ENCODE measurements at places on chromosomes 2 and 18.

DNA sequence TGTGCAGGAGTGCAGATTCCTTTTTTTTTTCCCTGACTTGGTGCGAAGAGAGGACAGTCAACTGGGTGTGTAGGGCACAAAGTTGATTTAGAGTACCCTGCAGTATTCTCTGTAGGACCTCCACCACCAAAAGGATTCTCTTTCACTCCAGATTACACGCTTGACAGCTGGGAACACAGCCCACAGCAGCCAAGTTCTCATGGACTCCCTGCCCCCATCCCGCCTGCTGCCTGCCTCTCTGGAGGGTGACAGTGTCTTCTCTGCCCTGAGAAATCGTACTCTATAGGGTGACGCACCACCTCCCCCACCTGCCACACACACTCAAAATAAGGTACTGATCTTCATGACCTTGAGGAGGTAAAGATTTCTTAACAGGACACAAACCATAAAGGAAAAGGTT lies 26.6 kb upstream of the IHH start:
- no peak for DNase-seq

DNA sequence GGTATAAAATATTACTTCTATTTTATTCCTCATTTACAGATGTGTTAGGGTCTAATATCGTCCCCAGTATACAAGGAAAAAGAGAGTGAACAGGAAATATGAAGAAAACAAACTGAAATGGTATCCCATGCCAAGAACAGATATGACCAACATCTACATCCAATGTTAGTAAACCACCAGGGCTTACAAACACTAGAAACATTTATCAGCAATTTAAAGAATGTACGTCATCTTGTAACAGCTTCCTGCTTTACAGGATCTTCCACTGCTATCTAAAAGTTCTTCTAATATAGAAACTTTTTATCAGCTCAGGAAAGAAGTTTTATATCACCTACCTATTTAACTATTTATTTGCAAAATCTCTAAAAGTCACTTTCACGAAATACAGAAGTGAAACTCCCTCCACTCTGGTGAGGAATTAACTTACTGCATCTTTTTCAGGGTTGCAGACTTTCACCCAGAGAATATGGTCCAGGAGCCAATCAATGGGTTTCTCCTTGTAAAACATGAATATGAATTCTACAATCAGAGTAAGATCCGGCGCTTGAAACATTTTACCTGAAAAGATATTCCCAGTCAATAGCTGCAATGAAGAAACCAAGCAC lies 35.2 kb downstream of the UNC50 start:
- peak; percentile 28 for DNase-seq

DNA sequence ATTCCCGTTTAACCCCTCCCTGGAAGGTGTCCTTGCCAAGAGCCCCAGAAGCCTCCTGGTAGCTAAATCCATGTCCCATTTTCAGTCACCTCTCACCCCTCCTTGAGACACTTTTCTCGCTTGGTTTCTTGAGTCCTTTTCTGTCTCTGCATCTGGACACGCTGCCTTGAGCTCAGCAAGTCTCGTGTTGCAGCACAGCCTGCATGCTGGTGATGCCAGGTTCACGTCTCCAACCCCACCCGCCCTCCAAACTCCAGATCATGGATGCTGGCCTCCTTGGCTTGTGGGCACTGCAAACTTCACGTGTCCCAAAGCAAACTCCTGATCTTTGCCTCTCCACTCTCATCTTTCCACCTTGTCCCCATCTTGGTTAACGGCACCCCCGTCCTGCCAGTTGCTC lies 39.3 kb downstream of the CENPO start:
- DNase-seq: no peak

- peak; percentile 12 for DNase-seq
These were observed 8.5 kb downstream of the PDK1 start for GRCh38 chr2:172564376-172564775.

DNA sequence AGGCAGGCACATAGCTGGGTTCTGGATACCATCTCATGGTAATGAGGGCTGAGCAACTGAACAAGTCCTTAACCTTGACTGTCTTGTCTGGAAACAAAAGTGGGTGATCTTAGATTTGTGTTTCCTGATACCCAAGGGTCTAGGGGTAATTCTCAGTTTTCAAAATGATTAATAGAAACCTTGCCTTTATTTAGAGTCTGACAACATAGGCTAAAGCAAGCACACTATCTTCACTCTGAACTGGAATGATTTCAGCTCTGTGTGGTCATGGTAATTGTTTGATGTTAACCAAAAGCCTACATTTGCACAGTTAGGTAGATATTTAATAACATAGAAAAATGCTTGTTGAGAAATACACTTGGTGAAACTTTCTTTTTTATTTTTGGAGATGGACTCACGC lies 6.8 kb upstream of the LAMA3 start:
- DNase-seq: no peak

DNA sequence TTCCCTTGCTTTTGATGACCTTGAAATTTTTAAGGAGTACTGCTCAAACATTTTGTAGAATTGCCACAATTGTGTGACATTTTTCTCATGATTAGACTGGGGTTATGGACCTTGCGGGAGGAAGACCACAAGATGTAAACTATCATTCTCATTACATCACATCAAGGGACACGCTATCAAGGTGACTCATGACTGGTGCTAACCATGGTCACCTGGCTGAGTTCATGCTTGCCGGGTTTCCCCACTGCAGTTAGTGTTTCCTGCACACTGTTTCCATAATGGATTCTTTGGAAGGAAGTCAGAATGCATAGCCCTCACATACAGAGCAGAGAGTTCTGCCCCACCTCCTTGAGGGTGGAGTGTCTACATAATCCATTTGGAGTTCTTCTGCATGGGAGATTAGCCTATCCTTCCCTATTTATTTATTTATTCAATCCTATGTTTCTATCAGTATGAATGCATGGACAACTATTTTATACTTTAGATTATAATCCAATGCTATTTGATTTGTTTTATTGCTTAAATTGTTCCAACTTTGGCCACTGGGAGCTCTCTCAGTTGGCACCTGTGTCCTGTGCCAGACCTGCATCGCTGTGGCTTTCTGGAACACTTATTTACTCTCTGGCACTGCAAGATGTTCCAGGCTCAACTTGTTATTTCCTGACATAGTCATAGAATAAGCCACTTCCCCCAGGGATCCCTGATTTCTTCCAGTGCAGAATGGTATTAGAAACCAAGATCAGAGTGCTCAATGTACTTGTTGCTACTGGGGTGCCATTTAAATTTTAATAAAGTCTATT lies 6.0 kb downstream of the MC2R start:
- DNase-seq: no peak

GRCh38 chr2:85585781-85586105 lies 1.5 kb downstream of the VAMP5 start:
- DNase-seq: peak; percentile 69

- DNase-seq: no peak
These were observed 9.1 kb upstream of the PROM2 start for GRCh38 chr2:95265182-95265581.
